ENCODE measurements at places on chromosomes 7 and 10. TPM values are rescaled to one million over a fixed set of nuclear protein-coding genes. Genes with fewer than 3 reads are reported as not detected.

ENO4 gene
- total RNA-seq = not detected

- no peaks in the 10 kb centered on the region for H3K27me3 ChIP-seq
- H3K4me3 ChIP-seq = no peak overlapping the region
- no peak for DNase-seq
- H3K36me3 ChIP-seq = no peaks in the 10 kb centered on the region
These were observed 169.5 kb upstream of the ZMIZ1 start for GRCh38 chr10:78899098-78899754.

GRCh38 chr7:101893341-101894082, 76.1 kb downstream of the CUX1 start:
- H3K27ac ChIP-seq = no peak overlapping the region
- no peaks in the 10 kb centered on the region for H3K36me3 ChIP-seq
- H3K4me3 ChIP-seq = no peak overlapping the region
- peaks cover 24% of the 10 kb centered on the region for H3K4me1 ChIP-seq
- H3K27me3 ChIP-seq = no peaks in the 10 kb centered on the region

DNA sequence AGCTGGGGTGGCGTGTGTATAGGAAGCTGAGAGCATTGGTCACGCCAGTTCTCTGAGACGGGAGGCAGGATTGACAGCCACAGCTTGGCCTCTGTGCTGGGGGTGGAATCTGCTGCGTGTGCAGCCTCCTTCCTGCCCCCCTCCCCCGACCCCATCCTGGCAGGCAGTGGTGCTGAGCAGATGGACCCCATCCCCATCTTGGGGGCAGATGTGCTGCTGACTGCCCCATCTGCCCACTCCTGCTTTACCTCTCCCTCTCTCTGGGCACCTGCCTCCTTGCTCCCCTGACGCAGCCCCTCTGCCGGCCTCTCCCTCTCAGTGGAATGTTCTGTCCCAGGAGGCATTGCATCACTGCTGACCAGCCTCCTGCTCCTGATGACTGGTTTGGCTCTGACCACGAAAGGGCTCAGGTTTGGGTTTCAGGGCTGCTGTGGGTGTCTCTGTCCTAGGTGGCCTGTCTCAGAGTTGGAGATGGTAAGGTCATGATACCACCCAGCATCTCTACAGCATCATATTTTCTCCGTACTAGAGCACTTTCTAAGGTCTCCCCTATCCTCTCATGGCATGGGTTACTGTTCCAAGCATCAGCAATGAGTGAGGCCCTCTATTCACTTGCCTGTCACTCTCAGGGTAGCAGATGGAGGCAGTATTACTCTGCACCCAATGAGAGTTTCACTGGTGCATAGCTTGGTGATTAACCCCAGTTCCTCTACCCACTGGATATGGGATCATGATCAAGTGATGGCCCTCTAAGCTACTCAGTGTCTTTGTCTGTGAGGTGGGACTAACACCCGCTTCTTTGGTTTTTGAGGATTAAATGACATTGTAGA, 81.9 kb downstream of the RBM20 start:
- H3K4me3 ChIP-seq = no peak overlapping the region
- peaks cover 32% of the 10 kb centered on the region for H3K4me1 ChIP-seq
- no peak overlapping the region for H3K27ac ChIP-seq
- no peaks in the 10 kb centered on the region for H3K36me3 ChIP-seq

- H3K27ac ChIP-seq = no peak overlapping the region
- H3K27me3 ChIP-seq = no peaks in the 10 kb centered on the region
- peaks cover 2% of the 10 kb centered on the region for H3K36me3 ChIP-seq
- H3K4me1 ChIP-seq = peaks cover 6% of the 10 kb centered on the region
- DNase-seq = no peak
These were observed 68.3 kb downstream of the ITGB1 start for GRCh38 chr10:32889631-32890212.

DNA sequence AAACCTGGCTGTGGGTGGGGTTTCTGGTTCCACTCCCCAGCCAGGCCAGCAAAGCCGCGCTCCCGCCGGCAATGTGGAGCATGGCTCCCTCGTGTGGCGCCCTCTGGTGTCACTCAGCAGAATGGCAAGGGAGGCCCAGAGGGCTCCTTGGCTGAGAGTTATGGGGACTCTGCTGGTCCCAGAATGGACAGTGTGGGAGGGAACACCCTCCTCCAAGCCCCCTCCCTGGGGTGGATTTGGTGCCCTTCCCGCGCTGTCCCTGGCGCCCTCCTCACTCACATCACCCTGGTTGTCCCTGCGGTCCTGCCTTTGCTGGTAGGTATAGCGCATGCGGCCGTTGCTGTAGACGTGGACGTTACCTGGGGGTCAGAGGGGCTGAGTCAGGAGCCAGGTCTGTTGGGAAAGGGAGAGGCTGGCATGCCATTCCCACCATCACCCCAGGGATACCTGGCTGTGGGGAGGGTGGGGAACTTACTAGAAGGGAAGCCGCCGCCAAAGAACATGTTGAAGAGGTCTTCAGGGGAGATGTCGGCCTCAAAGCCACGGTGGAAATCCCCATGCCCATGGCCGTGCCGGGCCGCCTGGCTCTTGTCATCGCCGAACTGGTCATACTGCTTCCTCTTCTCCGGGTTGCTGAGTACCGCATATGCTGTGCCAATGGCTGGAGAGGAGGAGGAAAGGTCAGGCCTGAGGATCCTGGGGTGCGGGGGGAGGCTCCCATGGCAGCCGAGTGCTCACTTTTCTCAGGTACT, 14.0 kb downstream of the DNAJB12 start:
- peaks cover 50% of the 10 kb centered on the region for H3K36me3 ChIP-seq
- DNase-seq = peak; percentile 75

GRCh38 chr7:116285252-116285651, 74.9 kb downstream of the TES start:
- no peak overlapping the region for H3K4me3 ChIP-seq
- peaks cover 3% of the 10 kb centered on the region for H3K27me3 ChIP-seq
- H3K36me3 ChIP-seq = no peaks in the 10 kb centered on the region
- no peak for DNase-seq
- no peaks in the 10 kb centered on the region for H3K4me1 ChIP-seq
- no peak overlapping the region for H3K27ac ChIP-seq

GRCh38 chr10:50398381-50398780, 147.1 kb upstream of the ASAH2 start:
- no peak for DNase-seq
- peaks cover 15% of the 10 kb centered on the region for H3K4me1 ChIP-seq
- peaks cover 3% of the 10 kb centered on the region for H3K36me3 ChIP-seq
- H3K4me3 ChIP-seq = no peak overlapping the region

RHOBTB1 gene
- 0.33 TPM for total RNA-seq

GRCh38 chr7:22801912-22802311, 20.7 kb downstream of the TOMM7 start:
- no peak for DNase-seq
- H3K27me3 ChIP-seq = peaks cover 6% of the 10 kb centered on the region
- H3K27ac ChIP-seq = no peak overlapping the region

- H3K27me3 ChIP-seq = no peaks in the 10 kb centered on the region
- no peaks in the 10 kb centered on the region for H3K4me1 ChIP-seq
- no peak overlapping the region for H3K27ac ChIP-seq
- H3K4me3 ChIP-seq = no peak overlapping the region
These were observed 64.2 kb downstream of the CUL2 start for GRCh38 chr10:35025916-35026315.

Data from naive thymus-derived CD8-positive, alpha-beta T cell (primary cell).